ENCODE measurements at places on chromosomes 5 and 9. TPM values are rescaled to one million over a fixed set of nuclear protein-coding genes. Genes with fewer than 3 reads are reported as not detected.

GRCh38 chr5:175681045-175681967 lies 23.4 kb downstream of the HRH2 start:
- no peak overlapping the region for H3K4me3 ChIP-seq
- no peaks in the 10 kb centered on the region for H3K27me3 ChIP-seq
- no peak overlapping the region for H3K27ac ChIP-seq
- peaks cover 23% of the 10 kb centered on the region for H3K4me1 ChIP-seq
- no peak for DNase-seq

GRCh38 chr5:32639943-32640342 lies 54.6 kb downstream of the SUB1 start:
- H3K27ac ChIP-seq, result no peak overlapping the region
- no peaks in the 10 kb centered on the region for H3K27me3 ChIP-seq

- no peak overlapping the region for H3K4me3 ChIP-seq
- DNase-seq, result no peak
- no peaks in the 10 kb centered on the region for H3K36me3 ChIP-seq
- H3K4me1 ChIP-seq, result peaks cover 5% of the 10 kb centered on the region
- no peaks in the 10 kb centered on the region for H3K27me3 ChIP-seq
Observed at GRCh38 chr5:10452768-10453331, 11.2 kb downstream of the ROPN1L start.

GRCh38 chr9:117697046-117697445 lies 7.2 kb upstream of the TLR4 start:
- H3K27ac ChIP-seq, result no peak overlapping the region
- no peak overlapping the region for H3K4me3 ChIP-seq
- DNase-seq, result no peak

DNA sequence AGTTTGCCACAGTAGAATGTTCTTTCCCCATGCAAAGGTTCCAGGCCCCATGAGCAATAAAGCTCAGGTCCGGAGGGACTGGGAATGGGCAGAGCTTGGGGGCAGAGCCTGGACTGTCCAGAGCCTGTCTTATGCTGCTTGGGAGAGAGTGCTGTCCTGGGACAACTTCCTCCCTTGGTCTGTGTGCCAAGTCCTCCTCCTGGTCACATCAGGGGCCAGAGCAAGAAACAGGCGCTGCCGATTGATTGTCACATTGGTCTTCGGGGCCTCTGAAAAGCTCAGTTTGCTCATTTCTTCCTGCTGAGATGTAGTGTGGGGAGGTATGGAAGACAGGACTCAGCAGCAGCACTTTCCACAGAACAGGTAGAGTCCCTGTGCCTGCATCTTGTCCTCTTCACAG lies 54.0 kb upstream of the FCN1 start:
- H3K4me1 ChIP-seq, result no peaks in the 10 kb centered on the region
- peaks cover 10% of the 10 kb centered on the region for H3K27me3 ChIP-seq
- no peak overlapping the region for H3K27ac ChIP-seq

DNA sequence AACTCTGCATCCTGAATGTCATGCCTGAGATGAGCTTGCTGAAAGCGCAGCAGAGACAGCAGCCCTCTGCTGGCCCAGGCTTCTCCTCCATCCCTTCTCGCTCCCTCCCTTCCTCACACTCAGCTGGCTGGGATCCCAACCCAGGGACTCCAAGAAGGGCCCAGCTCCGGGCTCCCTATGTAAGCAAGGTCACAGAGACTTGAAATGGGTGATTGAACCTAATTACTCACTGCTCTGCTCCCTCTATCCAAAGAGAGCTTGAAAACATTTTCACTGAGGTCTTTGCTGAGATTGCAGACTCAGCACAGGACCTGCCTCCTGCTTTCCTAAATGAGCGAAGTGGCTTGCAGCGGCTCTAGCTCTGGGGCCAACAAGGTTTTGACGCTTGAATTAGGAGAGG lies 42.8 kb downstream of the RAPGEF1 start:
- H3K36me3 ChIP-seq, result peaks cover 2% of the 10 kb centered on the region
- H3K27ac ChIP-seq, result no peak overlapping the region
- H3K27me3 ChIP-seq, result no peaks in the 10 kb centered on the region
- no peak overlapping the region for H3K4me3 ChIP-seq
- H3K4me1 ChIP-seq, result peaks cover 86% of the 10 kb centered on the region

GRCh38 chr5:1298067-1298551 lies 3.2 kb upstream of the TERT start:
- H3K36me3 ChIP-seq, result no peaks in the 10 kb centered on the region
- H3K27ac ChIP-seq, result no peak overlapping the region
- peaks cover 5% of the 10 kb centered on the region for H3K4me1 ChIP-seq
- H3K4me3 ChIP-seq, result no peak overlapping the region
- H3K27me3 ChIP-seq, result no peaks in the 10 kb centered on the region
- DNase-seq, result no peak

- no peak for DNase-seq
- H3K27ac ChIP-seq, result no peak overlapping the region
- H3K27me3 ChIP-seq, result no peaks in the 10 kb centered on the region
- H3K4me1 ChIP-seq, result no peaks in the 10 kb centered on the region
Observed at GRCh38 chr9:74960561-74960960, 7.8 kb upstream of the C9orf40 start.

- H3K27me3 ChIP-seq, result peaks cover 3% of the 10 kb centered on the region
- no peak overlapping the region for H3K27ac ChIP-seq
- peaks cover 2% of the 10 kb centered on the region for H3K4me1 ChIP-seq
- H3K4me3 ChIP-seq, result no peak overlapping the region
Observed at GRCh38 chr5:172743112-172743959, 27.7 kb downstream of the DUSP1 start.

DNA sequence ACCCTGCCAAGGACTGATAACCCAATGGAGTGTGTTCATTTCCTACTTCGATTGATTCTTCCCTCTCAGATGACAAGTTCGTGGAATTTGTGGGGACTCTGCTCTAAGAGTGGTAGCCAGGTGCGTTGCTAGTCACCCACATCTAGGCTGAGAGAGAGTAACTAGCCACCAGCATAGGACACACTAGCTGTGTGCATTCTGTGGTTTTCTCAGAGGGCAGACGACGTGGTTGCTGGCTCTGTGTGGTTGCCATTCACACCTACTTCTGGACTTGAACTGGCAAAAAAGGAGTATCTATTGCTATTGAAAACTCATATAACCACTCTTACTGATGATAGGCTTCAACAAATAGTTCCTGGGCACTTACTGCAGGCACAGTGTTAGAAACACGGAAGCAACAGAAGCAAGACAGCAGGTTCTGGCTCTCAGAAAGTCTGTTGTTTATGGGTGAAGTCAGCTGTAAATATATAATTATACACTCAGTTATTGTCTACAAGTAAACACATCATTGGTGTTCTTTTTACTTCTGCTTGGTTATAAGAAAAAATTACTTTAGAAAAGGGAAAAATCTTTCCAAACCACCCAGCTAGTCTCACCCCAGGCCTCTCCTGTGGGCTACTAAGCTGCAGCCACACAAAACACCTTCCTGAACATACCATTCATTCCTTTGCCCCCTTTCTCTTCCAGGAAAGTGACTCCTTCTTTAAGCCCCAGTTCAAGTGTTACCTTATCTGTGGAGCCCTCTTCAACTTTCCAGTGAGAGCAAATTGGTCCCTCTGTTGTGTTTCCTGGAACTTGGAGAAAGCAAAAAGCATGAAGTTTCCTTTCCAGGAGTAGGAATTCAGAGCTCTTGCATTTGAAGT lies 151.1 kb upstream of the HAPLN1 start:
- H3K36me3 ChIP-seq, result no peaks in the 10 kb centered on the region
- no peak overlapping the region for H3K4me3 ChIP-seq
- no peaks in the 10 kb centered on the region for H3K27me3 ChIP-seq
- H3K27ac ChIP-seq, result no peak overlapping the region

GRCh38 chr5:90227683-90228082 lies 181.9 kb downstream of the CETN3 start:
- DNase-seq, result no peak
- no peaks in the 10 kb centered on the region for H3K27me3 ChIP-seq
- H3K4me1 ChIP-seq, result no peaks in the 10 kb centered on the region
- no peak overlapping the region for H3K4me3 ChIP-seq

DNA sequence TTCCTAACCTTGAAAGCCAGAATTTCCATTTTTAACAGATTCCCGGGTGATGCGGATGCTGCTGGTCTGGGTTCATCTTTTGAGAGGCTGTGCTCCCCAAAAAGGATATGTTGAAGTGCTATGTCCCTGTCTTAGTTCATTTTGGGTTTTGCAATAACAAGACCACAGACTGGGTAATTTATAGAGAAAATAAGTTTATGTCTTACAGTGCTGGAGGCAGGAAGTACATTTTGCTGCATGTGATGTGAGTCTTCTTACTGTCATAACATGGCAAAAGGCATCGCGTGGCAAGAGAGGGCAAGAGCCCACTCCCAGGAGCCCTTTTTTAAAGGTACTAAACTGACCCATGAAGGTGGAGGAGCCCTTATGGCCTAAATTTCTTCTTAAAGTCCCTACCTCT lies 114.1 kb downstream of the DAPK1 start:
- H3K36me3 ChIP-seq, result no peaks in the 10 kb centered on the region
- no peak for DNase-seq
- no peak overlapping the region for H3K4me3 ChIP-seq
- H3K27ac ChIP-seq, result no peak overlapping the region
- peaks cover 21% of the 10 kb centered on the region for H3K27me3 ChIP-seq
- H3K4me1 ChIP-seq, result no peaks in the 10 kb centered on the region

Gene TAL2
- not detected for total RNA-seq

Gene FAM81B
- total RNA-seq, result not detected

Gene CA9
- 1.6 TPM for total RNA-seq
